Ovary (tissue), 10 donors: ENCODE measurements at places on chromosomes 1 and 21.

GRCh38 chr1:100485855-100486258 is 52.1 kb upstream of the GPR88 start:
- DNase-seq: no peak

GRCh38 chr1:240806200-240806745 is 194.3 kb upstream of the GREM2 start:
- DNase-seq: no peak

GRCh38 chr1:54332781-54333585 is 73.2 kb downstream of the SSBP3 start:
- DNase-seq: peak; percentile 77

GRCh38 chr1:111198836-111199235 is 1.6 kb downstream of the DENND2D start:
- DNase-seq: no peak

DNA sequence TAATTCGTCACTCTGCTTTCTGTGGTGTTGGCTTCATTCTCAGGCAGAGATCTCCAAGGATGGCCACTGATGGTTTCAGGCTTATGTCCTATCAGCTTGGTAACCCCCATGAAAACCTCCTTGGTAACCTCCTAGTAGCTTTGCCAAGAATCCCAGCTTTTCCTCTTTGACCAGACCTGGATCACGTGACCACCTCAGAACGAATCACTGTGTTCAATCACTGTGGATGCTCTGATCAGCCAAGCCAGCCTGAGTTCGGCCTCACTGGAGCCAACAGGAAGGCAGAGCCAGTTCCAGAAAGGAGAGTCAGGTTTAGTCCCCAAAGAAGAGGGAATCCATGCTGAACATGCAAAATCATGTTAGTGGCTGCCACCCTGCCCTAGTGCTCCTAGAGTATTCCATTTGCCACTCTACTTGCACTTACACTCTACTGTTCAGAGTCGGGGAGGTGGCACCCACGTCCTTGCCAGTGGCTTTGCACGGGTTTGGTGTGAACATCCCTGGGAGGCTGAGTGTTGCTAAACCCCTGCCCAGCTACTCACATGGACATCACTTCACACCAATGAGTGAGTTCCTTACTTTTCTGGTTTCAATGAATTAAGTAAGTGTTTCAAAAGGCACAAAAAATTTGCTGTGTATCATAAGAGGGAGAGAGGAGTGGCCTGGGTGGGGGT is 33.5 kb upstream of the SSBP3 start:
- DNase-seq: no peak

GRCh38 chr1:109309347-109309746 is 2.5 kb upstream of the MYBPHL start:
- no peak for DNase-seq

GRCh38 chr1:195948123-195948895 is 659.9 kb downstream of the KCNT2 start:
- no peak for DNase-seq

DNA sequence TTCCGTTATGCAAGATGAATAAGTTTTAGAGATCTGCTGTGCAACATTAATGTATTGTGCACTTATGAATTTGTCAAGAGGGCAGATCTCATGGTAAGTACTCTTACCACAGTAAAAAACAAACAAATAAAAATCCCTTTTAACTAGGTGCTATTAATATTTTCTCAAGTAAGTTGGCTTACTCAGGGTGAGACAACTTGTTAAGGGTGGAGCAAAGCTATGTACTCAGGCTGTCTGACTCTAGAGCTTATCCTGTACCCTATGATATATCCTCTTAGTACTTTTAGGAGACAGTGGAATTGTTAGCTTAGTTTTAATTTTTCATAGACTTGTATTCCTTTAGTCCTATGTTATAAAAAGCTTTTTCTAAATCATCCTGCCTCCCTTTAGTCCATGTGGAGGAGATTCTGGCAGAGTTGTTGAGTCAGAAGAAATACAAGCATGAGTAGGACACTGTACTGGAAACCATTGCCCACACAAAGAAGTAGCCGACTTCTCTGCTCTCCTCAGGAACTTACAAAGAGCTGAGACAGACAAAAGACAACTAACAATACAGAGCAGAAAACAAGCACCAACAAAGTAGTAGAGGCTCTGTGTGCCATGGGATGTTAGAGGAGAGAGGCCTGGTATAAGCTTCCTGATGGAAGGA is 49.2 kb downstream of the S1PR1 start:
- DNase-seq: no peak

DNA sequence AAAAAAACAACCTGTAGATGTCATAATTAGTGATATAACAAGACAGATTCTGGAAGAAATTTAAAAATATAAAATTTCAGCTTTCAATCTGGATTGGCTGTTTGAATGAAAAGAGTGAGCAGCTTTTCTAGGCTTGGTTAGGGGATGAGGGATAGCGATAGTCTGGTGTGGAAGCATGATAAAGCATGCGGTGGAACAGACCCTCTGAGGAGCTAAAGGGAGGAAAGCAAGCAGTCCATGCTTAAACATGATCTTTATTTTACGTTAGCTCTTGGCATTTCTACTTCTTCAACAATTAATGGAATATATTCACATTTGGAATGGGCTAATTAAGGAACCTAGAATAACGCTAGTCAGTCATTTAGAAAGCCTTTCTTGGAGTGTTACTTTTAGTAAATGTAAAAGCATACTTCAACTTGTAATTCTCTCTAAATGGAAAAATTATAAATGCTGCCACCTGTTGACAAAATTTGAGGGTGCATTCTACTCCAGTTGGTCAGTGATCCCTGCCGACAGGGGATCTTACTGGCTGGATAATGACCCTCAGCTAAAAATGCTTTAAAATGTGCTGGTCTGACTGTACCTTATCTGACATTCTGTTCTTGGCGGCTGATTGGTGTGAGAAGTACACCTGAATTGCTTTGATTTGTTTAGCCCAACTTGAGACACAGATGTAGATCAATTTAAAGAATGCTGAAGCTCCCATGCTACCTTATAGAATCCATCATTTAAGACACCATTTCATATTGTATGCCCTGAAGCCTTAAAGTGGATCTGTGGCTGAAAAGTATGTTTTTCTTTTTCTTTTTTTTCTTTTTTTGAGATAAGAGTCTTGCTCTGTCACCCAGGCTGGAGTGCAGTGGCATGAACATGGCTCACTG is 61.2 kb downstream of the AK4 start:
- DNase-seq: no peak

- no peak for DNase-seq
These were observed 1.6 kb downstream of the TUFT1 start for GRCh38 chr1:151541752-151542151.

- DNase-seq: no peak
These were observed 108.0 kb downstream of the HMGB4 start for GRCh38 chr1:33971913-33972312.

GRCh38 chr1:72516826-72517225 is 234.5 kb upstream of the NEGR1 start:
- DNase-seq: no peak

GRCh38 chr21:38852278-38852677 is 46.5 kb downstream of the ETS2 start:
- DNase-seq: no peak

DNA sequence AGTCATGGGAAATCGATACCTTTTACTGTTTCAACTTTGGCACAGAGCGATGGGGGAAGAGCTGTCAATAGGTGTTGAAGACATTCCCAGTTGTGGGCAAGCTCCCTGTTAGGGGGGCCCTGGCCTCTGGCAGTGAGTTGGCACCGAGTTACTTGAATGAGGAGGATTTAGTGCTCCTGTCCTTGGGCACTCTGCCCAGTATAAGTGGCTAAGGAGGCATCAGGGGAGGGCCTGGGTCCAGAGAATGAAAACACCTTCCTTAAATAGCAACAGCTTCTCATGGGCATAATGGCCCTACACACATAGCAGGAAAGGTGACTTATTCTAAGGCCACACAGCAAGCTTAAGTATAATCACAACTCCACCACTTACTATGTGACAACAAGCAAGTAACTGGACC is 664.4 kb downstream of the PTPRU start:
- DNase-seq: no peak

- DNase-seq: no peak
These were observed 200.1 kb upstream of the DAB1 start for GRCh38 chr1:57623791-57624538.

DNA sequence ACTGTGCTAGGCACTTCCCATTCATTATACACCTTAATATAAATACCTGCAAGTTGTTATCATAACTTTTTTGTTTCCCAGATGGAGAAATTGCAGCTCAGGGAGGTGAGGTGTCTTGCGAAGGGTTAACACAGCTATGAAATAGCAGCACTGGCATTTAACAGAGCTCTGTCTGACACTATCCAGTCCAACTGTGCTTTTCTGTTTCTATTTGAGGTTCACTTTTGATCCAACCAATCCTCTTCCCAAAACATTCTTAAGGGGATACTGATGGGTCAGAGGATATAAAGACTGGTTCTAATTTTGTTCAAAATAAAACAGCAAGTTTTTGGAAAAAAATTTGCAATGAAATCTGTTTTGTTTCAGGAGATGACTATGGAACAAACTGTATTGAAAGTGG is 46.5 kb upstream of the C8B start:
- DNase-seq: no peak

GRCh38 chr21:35020902-35021301 is 28.2 kb downstream of the RUNX1 start:
- DNase-seq: no peak

- DNase-seq: no peak
These were observed 7.3 kb downstream of the GJA5 start for GRCh38 chr1:147753081-147753480.

DNA sequence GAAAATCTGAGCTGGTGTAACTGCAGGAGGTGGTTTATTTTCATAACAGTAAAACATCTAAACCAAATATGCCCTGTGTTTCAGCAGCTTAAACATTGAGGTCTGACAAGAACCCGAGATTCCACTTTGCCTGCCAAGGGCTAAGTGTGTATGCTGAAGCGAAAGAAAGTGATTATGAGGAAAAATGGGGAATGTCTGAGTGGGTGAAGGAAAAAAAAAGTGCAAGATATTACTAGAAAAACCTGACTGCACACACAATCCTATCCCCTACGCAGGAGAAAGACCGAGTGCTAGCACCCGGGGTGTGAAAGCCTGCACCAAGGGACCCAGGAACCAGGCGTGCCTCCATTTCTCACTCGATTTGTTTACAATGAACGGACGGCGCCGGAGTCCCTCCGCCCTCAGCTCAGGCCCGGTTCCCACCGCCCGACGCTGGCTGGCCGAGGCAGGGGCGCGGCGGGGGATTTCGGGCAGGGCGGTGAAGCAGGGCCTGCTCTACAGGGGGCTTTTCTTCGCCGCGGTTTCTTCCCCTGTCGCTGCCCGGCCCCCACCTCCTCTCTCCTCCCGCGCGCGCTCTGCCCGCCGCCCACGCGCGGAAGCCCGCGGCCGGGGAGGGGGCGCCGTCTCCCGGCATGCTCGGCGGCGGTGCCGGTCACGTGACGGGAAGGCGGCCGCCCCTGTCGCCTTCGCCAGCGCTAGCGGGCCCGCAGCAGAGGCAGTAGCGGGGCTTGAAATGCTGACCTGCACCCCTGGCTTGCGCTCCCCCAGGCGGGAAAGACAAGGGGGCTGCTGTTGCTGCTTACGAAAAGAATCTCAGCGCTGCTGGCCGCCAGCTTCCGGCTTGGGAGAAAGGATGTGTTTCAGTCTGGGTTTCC is 35.9 kb downstream of the ITPKB start:
- peak; percentile 86 for DNase-seq

GRCh38 chr1:119549719-119550132 is 42.7 kb downstream of the HSD3B1 start:
- DNase-seq: peak; percentile 54

- no peak for DNase-seq
These were observed 271.3 kb downstream of the DNM3 start for GRCh38 chr1:172112576-172112975.

DNA sequence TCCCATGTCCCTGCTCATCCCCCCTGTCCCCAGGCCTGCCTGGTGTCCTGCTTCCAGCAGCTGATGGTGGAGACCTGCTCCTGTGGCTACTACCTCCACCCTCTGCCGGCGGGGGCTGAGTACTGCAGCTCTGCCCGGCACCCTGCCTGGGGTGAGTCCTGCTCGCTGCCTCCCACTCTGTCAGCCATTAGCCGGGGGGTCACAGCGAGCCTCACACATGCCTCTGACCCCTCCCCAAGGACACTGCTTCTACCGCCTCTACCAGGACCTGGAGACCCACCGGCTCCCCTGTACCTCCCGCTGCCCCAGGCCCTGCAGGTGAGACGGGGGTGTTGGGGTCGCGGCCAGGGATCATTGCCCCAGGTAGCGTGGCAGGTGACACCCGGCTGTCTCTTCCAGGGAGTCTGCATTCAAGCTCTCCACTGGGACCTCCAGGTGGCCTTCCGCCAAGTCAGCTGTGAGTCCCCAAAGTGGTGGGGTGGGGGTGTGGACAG is 10.0 kb downstream of the SCNN1D start:
- peak; percentile 52 for DNase-seq

GRCh38 chr1:78035121-78035520 is 10.6 kb upstream of the GIPC2 start:
- DNase-seq: no peak

DNA sequence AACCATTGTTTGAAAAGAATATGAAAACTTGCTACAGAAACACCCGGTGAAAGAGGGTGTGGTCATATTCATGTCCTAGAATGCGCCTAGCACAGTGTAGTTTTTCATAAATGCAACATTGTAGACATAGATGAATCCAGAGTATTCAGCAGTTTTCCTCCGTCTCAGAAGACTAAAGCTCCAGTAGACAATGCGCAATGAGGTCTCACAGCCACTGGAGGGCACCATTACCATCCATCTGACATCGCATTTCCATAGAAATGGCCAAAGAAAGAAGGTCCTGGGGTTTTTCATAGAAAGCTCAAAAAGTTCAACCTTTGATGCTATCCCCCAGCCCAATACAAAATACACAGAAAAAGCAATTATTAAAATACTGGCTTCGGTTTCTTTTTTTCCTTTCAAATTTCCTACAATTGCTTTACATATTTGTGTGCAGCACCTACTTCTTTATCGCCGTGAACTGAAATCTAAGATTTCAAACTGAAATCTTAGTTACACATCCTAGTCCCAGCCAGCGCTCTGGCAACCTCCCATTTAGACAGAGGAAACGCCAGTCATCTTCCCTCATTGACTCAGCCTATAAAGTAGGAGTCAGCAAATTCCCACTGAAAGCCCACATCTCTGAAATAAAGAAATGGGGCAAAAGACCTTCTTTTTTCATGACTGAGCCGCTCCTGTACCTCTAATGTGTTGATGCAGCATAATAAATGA is 3.9 kb upstream of the CD58 start:
- peak; percentile 44 for DNase-seq

GRCh38 chr21:20404915-20405314 is 593.3 kb upstream of the NCAM2 start:
- DNase-seq: no peak

- DNase-seq: no peak
These were observed 11.4 kb downstream of the AMPD2 start for GRCh38 chr1:109630898-109631512.

GRCh38 chr1:184695023-184695422 is 59.6 kb downstream of the EDEM3 start:
- DNase-seq: no peak

- no peak for DNase-seq
These were observed 45.0 kb downstream of the UBE2G2 start for GRCh38 chr21:44756423-44757185.

- no peak for DNase-seq
These were observed 14.2 kb upstream of the TMEM125 start for GRCh38 chr1:43255438-43256210.

- DNase-seq: no peak
These were observed 5.8 kb downstream of the IFI16 start for GRCh38 chr1:159015440-159015909.
